ENCODE measurements at places on chromosomes 3 and 15.

DNA sequence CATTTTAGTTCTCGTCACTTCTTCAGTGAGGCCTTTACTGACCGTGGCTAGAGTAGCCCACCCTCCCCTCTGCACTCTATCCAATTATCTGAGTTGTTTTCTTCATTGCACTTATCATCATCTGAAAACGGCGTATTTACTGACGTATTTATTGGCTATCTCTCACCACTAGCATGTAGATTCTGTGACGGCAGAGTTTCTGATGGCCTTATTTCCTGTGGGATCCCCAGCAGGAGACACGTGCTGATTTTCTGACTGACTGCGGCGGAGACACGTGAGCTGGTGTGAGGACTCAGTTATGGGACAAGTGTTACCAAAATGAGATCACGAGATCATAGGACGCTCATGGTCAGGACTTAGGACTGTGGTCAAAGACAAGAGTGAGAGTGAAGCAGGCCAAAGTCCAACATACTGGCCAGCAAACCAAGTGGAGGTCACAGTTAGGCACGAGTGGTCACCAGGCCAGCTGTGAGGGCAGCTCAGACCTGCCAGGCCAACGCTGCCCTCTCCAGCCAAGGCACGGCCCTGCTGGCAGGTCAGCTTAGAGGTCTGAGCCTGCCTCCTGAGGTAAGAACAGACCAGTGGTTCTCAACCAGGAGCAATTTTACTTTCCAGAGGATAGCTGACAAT, 50.6 kb upstream of the BNIP2 start:
- DNase-seq: no peak

DNA sequence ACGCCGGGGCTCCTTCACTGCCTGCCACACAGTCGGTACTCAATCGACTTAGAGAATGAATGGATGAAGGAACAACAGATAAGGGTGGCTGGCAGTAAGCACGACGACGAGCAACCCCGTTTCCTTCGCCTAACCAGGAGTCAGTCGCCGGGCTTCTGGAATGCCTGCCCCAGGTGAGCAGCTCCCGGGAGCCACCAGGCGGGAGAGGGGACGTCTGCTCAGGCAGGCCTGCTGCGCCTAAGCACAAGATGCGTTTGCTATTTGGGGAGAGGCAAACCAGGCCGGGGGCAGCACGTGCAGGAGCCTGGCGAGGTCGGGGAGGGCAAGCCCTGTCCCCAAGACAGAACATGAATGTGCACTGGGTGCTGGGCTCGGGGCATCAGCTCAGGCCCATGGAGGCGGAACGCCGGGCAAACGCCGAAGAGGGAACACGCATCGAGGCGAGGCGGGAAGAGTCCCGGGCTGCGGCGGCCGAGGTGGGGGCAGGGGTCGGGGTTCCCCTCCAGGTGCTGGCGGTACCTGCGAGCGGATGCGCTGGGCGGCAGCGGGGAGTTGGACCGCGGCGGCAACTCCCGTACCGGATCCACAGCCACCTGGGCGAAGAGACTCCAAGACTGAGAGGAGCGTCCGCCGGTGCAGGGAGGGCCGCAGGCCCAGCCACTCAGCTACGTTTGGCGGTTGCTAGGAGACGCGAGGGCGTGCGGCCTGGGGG, at the start of gene CFAP92:
Gene CFAP92 (minus strand): TSS at position 616 of the 712 bp plus-strand sequence. CDS start 772 bp downstream, outside the sequence.
- peak; percentile 94 for DNase-seq

GRCh38 chr3:72452745-72453144, 395.5 kb downstream of the SHQ1 start:
- no peak for DNase-seq

DNA sequence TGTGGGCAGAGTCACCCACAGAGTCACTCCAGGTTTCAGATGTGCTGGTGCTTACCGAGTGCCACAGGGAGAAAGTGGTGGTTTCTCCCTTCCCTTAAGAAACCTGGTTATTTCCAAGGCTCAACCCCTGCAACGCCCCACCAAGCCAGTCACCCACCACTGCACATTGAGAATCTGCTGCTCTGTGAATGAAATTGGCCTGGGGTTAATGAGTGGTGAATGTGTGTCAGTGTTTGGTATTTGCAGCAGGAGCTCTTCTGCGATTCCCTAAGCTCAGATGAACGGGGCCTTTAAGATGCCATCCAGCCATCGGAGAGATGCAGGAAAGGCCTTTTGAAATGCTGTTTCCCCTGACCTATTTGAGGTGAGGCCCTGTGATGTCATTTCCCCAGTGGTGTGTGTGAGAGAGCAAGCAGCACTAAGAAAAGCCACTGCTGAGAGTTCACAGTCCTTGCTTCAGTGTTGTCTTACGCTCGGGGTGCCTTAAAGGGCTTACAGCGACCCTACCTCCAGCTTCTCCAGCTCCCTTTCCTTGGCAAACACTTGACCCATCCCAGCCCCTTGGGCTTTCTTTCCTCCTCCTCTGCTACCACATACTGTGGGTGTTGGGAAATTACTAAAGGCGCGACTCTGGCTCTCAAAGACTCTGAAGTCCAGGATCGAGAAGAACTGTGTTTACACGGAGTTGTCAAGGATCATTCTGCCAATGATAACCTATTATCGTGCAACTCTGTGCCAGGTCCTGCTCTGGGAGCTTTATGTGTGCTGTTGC, 68.9 kb downstream of the SMAD3 start:
- peak; percentile 85 for DNase-seq

DNA sequence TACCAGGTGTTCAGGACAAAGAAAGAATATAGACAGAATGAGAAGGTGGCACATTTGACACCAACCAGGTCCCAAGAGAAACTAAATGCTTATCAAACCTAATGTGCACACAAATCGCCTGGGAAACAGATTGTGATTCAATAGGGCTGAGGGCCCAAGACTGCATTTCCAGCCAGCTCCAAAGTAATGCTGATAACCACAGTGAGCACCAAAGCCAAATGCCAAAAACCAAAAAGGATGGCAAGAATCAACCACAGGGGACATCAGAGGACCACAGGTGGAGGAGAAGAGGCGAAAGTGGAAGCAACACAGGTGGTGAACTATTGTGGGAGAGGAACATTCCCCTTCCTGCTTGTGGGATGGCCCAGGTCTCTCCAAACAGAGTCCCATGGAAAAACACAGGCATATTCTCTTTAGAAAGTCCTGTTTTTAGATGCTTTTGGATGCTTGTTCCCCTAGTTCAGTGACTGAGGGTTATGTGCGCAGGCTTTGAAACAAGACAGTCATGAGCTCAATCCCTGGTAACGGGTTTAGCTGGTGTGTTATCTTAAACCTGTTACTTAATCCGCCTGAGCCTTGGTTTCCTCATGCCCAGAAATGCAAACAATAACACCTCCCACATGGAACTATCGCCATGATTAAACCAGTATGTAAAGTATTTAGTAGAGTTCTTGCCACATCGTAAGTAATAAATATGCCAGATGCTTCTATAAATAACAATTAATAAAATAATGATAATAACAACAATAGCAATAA, 241.7 kb downstream of the ATP8B4 start:
- no peak for DNase-seq

DNA sequence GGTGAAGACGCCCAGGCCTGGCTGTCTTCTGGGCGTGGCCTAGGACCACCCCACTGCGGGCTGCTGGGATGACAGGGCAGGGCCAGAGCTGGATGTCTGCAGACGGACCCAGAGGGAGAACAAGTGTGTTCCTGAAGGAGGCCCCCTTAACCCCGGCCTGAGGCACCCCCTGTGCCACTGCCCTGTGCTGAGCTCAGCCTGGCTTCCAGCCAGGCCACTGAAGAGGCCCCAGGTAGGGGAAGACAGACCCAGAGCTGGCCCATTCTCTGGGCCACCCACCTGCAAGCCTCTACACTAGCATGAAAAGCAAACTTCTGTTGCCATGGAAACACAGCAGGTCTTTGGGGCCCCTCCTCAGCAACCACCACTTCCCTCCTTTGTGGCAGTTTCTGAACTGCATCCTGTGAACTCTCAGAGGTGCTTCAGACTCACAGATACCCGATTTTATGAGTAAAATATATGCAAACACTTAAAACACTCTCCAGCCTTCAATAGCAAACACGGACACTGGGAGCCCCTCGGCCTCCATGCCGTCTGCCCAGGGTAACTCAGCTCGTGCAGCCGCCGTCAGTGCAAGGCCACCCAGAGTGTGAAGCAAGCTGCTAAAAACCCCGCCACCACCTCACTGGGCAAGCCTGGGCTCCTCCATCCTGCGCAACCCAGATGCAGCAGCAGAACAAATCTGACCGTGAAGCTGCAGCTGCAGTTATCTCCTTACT, 42.5 kb downstream of the CMTM6 start:
- DNase-seq: peak; percentile 94

DNA sequence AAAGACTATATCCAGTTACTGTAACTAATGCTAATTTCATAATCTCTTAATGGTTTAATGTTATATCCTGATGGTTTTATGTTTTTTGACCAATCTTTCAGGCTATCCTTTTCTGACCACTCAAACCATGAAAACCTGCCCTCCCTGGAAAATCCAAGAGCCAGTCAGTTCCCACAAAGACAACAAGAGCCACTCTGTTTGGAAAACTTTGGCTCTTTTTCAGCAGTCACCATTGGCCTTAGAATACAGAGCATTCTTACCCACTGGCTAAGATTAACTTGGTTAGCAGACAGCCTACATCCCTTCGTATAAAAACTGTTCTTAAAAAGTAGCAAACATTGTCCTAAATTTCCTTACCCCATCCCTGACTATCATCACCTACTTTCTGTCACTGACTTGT, 32.9 kb downstream of the ALCAM start:
- no peak for DNase-seq

- DNase-seq: no peak
Observed at GRCh38 chr3:65338571-65338970, 650.8 kb upstream of the ADAMTS9 start.

GRCh38 chr15:52527911-52528563, 643 bp downstream of the MYO5A start:
- peak; percentile 24 for DNase-seq

DNA sequence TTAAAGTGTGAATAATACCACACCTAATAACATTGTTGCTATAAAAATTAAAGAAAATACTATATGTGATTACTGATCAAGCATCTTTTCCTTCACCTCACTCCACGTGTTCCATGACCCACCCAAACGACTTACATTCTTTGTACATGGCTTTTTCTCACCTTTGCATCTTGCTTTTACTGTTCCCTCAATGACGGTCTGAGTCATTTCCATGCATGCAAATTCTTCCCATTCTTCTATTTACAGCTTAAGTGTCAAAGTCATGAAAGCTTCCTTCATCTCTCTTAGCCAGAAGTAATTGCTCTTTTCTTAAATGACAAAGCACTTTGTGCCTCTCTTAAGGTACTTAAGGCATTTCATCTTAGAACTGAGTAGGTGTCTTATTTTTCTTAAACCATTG, 64.0 kb downstream of the GREM1 start:
- DNase-seq: no peak

DNA sequence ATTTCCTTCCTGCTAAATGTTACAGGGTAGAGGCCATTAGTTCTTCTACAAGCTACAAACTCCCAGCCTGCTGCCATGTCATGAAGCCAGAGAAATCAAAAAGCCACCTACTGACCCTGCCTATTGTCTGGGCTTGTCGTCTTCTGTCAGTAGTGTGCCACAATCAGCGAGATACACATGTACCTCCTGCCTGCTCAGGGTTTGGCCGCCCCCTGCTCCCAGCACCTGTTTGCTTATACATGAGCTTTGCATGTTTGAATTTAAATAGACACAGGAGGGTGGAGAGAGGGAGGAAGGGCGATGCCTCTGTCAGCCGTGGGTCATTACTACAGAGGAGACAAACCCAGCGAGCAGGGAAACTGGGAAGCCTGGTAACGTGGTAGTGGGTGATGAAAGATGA, 106.1 kb downstream of the ROBO2 start:
- DNase-seq: no peak

- DNase-seq: peak; percentile 31
Observed at GRCh38 chr3:137970914-137971831, 38.8 kb upstream of the CLDN18 start.

GRCh38 chr15:98292442-98293240, 332.1 kb downstream of the ARRDC4 start:
- DNase-seq: no peak

- DNase-seq: no peak
Observed at GRCh38 chr3:58798312-58798711, 131.7 kb upstream of the FAM3D start.

DNA sequence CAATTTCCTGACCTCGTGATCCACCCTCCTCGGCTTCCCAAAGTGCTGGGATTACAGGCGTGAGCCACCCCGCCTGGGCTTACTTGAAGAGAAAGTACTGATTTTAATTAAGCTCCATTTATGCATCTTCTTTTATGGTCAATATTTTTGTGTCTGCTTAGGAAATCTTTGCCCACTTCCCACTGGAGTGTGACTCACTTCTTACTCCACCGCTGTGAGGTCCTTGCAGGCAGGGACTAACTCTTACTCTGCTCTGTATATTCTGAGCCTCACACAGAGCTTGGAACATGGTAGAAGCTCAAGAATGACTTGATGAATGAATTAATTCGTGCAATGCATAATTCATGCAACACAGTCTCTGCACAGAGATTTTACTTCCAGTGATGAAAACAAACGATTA, 2.9 kb upstream of the TM4SF19 start:
- DNase-seq: no peak

DNA sequence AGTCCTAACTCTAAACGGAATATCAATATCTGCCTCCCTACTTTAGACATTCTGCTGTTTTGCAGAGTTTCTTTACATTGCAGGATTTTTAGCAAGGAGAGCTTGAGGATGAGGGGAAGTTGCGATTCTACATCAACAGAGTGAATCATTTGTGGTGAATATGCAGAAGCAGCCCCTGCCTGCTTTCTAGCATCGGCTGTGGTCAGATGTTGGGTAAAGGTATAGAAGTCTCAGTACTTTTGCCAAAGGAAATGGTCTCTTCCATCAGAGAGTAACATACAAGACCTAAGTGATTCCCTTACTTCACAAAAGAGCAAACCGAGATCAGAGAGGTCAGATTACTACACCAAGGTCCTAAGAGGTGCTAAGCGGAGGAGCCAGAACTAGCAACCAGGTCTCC, 15.2 kb downstream of the ST3GAL6 start:
- DNase-seq: no peak

DNA sequence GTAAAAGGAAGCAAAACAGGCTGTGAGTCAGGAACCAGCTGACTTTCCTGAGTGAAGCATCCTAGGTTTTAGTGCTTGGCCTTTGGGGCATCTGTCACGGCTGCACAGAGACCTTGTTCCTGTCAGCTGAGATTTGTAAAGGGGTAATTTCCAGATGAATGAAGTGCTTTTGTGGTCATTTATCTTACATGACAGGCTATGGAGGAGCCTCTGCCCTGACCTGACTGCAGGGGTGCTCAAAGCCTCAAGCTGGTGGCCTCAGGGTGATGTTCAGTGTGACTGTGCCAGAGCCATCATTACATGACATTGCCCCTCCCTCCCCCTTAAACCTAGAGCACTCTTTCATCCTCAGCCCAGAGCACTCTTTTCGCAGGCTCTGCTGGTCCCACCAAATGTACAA, 132.5 kb downstream of the ARNT2 start:
- DNase-seq: no peak

GRCh38 chr3:173111321-173111720, 29.7 kb downstream of the SPATA16 start:
- no peak for DNase-seq

GRCh38 chr15:40582726-40583246, 11.3 kb upstream of the KNL1 start:
- peak; percentile 40 for DNase-seq

GRCh38 chr15:39642011-39642640, 61.2 kb downstream of the THBS1 start:
- DNase-seq: no peak

GRCh38 chr3:21879184-21879886, 128.3 kb upstream of the ZNF385D start:
- no peak for DNase-seq

Measured in CD4-positive, alpha-beta T cell treated with Interleukin-12 subunit alpha and Interleukin-12 subunit beta, for 1 hour (primary cell).